ENCODE measurements at places on chromosomes 6 and 20. TPM values are rescaled to one million over a fixed set of nuclear protein-coding genes. Genes with fewer than 3 reads are reported as not detected.
A peak's percentile ranks its signal among the peaks of the same experiment; 100 is the strongest.

GRCh38 chr6:33429750-33430052 lies 9.8 kb downstream of the SYNGAP1 start:
- peak; percentile 36 for DNase-seq

The NCOA3 gene
- 309 TPM for total RNA-seq

The SNHG17 gene
- 49.6 TPM for total RNA-seq

- DNase-seq = peak; percentile 28
Measured at GRCh38 chr6:34284563-34285447, 36.0 kb upstream of the SMIM29 start.

The PSMB1 gene
- 94.3 TPM for total RNA-seq

DNA sequence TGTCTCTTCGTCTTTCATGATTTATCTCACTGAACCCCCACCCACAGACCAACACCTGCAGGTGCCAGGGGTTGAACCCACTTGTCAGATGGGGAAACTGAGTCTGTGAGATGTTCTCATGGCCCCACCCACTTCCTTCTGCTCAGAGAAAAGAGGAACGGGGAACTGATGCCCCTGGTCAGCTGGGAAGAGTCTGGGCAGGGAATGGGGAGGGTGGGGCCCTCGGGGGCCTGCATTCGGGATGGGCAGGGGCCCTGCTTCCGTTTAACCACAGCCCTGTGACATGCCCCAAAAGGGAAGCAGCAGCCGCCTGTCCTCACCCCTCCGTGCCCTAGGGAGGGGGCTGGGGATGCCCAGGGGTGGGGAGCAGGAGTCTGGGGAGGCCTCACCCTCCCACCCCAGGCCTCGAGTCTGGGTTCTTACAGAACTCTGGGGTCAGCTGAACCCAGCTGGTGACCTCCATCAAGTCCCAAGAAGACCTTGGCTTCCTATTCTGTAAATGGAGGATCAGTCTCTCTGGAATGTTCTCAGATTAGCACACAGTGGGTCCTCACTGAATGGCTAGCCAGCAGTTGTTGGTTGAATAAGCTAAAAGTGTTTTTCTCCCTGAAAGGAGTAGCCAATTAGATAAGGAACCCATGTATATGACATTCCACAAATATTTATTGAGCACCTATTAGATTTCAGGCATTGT lies 81.5 kb downstream of the CEBPB start:
- DNase-seq = no peak

The LST1 gene
- 9.5 TPM for total RNA-seq

The TCF15 gene
- not detected for total RNA-seq

The GINS1 gene
- total RNA-seq = 3.6 TPM

DNA sequence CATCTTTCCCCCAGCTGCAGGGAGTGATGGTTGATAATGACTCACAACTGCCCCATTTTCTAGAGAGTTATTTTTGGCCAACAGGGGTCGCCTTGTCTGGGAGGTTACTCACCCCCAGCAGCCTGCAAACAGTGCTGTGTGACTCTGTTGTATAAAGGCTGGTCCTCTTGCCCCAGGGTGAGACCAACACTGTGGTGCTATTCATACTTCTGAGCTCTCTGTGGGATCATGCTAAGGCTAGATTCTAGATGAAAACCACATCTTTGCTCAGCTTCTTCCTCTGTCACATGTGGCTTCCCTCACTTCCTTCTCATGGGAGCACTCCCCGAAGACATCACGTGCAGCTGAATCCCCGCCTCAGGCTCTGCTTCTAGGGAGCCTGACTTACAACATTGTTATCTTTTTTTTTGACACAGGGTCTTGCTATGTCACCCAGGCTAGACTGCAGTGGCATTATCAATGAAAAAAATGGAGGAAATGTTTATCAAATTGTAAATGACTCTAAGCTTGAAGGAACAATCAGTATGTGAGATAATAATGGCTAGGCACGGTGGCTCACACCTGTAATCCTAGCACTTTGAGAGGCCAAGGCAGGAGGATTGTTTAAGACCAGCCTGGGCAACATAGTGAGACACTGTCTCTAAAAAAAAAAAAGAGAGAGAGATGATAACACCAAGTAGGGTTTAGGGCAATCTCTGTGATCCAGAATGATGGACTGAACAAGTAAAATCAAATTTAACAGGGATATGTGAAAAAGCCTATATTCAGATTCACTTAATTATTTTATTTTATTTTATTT lies 55.7 kb upstream of the SLC23A2 start:
- peak; percentile 67 for DNase-seq

- no peak for DNase-seq
Measured at GRCh38 chr6:34389034-34389433, 3.4 kb downstream of the NUDT3 start.

DNA sequence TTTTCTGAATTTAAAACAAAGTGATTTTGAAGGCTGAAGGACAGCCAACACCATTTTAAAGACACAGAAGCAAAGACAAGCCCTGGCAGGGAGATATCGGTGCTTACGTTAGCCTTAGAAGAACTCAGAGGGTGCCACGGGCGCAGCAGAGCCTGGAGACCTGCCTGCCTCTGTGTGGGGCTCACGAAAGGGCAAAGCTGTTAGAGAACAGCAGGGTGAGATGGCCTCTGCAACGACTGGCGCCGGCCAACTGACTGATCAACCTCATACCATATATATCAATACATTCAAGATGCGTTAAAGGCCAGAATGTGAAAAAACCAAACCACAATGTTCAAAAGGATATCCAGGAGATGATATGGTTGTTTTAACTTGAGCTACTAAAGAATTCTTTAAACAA lies 151.0 kb upstream of the RPS6KA2 start:
- no peak for DNase-seq

The TFAP2D gene
- not detected for total RNA-seq

The ZFP57 gene
- total RNA-seq = 5.0 TPM

- no peak for DNase-seq
Measured at GRCh38 chr6:69650703-69651102, 146.1 kb downstream of the LMBRD1 start.

The ME1 gene
- not detected for total RNA-seq

The C6orf58 gene
- not detected for total RNA-seq

GRCh38 chr6:29491574-29491973 lies 3.8 kb upstream of the MAS1L start:
- DNase-seq = no peak

The WASF1 gene
- total RNA-seq = 10.8 TPM

The EFCAB8 gene
- 3.8 TPM for total RNA-seq

DNA sequence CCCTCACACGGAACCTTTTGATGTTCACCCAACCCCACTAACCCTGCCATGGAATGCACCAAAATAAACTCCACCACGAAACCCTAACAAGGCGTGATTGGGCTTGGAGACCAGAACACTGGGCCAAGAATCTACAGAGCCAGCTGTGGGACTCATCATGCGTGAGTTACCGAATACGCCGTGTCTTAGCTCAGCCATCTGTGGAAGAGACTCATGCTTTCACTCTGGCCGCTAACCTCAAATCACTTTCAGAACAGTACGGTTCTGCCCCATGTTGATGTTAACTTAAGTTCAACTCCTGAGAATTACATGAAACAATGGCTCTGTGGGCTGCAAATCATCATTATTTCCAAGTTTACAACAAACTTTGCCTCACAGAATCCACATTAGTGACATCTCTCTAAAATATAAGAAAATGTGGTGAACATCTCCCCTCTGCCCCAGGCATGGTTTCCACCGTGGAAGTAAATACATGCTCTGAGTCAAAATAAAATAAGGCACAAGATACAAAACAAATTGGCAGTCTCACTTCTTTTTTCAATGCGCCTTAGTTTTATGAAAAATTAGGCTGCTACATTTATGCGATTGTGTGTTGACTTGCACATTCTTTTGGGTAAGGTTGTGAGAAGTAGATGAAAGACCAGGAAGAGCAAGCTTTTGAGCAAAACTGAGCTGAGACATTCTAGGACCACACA lies 308.9 kb upstream of the EXOC2 start:
- DNase-seq = no peak

The UNC93A gene
- not detected for total RNA-seq

GRCh38 chr6:43304882-43305281 lies 3.7 kb downstream of the CRIP3 start:
- no peak for DNase-seq

The PCK1 gene
- not detected for total RNA-seq

DNA sequence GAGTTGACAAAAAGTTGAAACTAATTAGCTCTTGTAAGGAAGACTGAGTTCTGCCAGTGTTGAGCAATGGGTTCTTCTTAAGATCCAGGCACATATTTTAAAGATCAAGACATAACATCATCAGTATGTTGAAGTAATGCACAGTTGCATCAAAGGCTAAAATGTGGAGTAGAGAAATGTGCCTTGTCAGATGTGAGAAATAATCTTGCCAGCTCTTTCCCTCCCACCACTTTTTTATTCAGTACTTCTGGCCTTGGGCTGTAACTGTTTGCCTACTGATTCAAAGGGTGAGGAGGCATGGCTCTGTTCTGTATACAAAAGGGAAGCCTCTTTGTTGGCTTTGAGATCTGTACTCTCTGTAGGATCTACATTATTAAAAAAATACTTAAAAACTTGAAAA lies 13.1 kb downstream of the PKIB start:
- no peak for DNase-seq

DNA sequence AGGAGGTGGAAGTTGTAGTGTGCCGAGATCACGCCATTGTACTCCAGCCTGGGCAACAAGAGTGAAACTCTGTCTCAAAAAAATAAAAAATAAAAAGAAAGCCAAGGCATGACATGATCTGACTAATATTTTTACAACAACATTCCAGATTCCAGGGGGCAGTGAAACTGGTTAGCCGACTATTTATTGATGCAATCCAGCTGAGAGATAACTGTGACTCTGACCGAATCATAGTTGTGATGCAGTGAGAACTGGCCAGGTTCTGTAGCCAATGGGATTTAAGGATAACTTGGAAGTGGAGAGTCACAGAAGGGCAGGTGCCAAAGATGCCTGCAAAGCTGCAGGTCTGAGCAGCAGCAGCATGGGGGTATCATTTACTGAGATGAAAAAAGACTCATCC lies 82.9 kb upstream of the TSHZ2 start:
- DNase-seq = no peak

- DNase-seq = no peak
Measured at GRCh38 chr6:89928604-89929003, 34.3 kb downstream of the GJA10 start.

GRCh38 chr6:39426073-39426456 lies 103.6 kb upstream of the KCNK16 start:
- DNase-seq = no peak

The SDC4 gene
- total RNA-seq = not detected

- DNase-seq = no peak
Measured at GRCh38 chr6:71393471-71393870, 104.9 kb downstream of the OGFRL1 start.

The SLC17A1 gene
- not detected for total RNA-seq

- DNase-seq = no peak
Measured at GRCh38 chr6:33205191-33206026, 954 bp downstream of the HSD17B8 start.

The MAS1L gene
- not detected for total RNA-seq

DNA sequence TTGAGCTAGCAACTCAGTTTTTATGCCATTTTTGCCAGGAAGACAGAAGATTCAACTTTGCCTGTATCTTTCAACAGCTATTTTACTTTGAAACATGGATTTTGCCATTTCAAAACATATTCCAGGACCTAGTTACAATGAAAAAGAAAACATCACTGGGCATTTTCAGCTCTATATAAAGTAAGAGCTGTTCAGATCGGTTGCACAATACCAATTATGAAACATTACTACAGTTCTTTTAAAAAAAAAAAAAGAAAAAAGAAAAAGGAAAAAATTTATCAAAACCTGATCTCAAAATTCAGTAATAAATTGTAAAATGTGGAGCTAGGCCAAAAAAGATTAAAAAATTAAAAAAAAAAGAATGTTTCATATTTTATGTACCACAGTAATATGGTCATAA lies 15.6 kb downstream of the BCLAF1 start:
- DNase-seq = no peak

DNA sequence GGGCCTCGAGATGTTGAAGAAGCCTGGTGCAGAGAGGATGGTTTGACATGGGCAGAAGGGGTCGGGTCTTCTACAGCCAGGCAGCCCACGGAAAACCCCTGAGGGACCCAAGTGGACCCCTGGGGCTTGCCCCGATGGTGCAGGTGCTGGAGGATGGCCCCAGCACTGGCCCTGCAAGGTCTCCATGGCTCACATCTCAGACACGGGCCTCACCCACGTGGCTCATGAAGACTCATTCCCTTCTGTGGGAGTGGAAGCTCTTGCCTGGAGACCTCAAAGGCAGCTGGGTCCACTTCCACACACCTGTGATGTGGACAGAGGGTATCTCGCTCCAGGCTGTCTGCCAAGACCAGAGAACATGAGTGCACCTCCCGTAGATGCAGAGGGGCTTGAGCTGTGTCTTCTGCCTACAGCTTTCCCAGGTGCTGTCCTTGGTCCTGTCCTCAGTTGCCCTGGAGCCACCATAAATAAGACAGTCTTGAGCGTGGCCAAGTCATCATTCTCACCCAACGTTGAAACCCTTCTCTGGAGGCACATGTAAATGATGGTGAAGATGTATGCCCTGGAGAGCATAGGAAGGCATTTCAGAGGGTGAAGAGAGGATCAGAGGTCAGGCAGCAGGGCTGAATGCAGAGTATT lies 108.0 kb downstream of the SYNDIG1 start:
- DNase-seq = no peak

The YWHAB gene
- 200 TPM for total RNA-seq

The BAK1 gene
- 22.6 TPM for total RNA-seq

DNA sequence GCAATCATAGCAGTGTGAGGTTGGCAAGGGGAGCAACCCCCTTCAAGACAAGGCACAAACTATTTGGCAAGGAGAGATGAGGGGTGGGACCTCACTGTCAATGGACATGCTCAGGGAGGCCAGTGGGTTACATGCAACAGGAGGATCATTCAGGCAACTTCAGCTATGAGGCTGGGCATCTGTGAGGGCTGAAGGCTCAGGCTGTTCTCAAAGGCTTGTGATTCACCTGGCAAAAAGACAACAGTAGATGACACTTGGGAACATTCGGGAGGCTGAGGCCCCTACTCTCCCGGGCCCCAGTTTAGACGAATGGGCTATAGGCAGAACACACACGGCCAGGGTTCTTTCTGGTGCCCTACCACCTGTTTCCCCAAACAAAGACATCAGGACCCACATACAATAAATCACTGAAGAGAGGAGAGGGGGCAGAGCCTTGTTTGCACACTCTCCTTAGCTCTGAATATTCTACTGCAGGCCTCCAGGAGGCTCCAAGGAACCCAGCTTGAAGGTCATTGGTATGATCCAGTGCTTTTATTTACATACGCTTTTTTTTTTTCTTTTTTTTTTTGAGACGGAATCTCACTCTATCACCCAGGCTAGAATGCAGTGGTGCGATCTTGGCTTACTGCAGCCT lies 7.9 kb downstream of the TUBB start:
- no peak for DNase-seq

- no peak for DNase-seq
Measured at GRCh38 chr6:43992126-43992663, 135.1 kb downstream of the MRPL14 start.

- peak; percentile 71 for DNase-seq
Measured at GRCh38 chr20:49888212-49889000, 26.9 kb downstream of the SPATA2 start.

The OR2B6 gene
- not detected for total RNA-seq

GRCh38 chr6:106143665-106144064 lies 57.5 kb downstream of the PRDM1 start:
- no peak for DNase-seq
